ENCODE measurements at places on chromosomes 12 and 14. TPM values are rescaled to one million over a fixed set of nuclear protein-coding genes. Genes with fewer than 3 reads are reported as not detected.
A peak's percentile ranks its signal among the peaks of the same experiment; 100 is the strongest.

GRCh38 chr14:70602254-70602653, 1.8 kb upstream of the MED6 start:
- no peak for DNase-seq
- H3K36me3 ChIP-seq, result no peaks in the 10 kb centered on the region
- H3K4me3 ChIP-seq, result no peak overlapping the region
- H3K27ac ChIP-seq, result no peak overlapping the region

- no peak overlapping the region for H3K4me3 ChIP-seq
- H3K36me3 ChIP-seq, result no peaks in the 10 kb centered on the region
- H3K27ac ChIP-seq, result no peak overlapping the region
- H3K4me1 ChIP-seq, result no peaks in the 10 kb centered on the region
These were observed 5.9 kb downstream of the SDR9C7 start for GRCh38 chr12:56928262-56928661.

DNA sequence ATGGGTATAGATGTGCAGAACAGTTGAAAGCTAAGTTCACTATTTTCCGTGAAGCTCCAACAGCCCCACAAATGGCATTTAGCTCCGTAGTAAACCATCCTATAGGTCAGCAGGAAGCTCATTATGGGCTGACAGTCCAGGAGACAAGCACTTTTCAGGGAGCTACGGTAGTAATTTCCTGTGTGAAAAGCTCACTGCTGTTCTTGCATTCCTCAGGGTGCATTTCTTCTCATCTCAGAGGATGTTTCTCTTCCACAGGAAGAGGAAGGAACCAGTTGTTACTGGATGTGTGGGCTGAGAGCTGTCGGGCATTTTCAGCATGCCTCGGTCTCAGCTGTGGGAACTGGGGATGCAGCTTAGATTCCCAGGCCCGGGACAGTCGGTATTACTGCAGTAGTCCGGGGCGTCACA, 72.8 kb downstream of the GALNT4 start:
- no peaks in the 10 kb centered on the region for H3K36me3 ChIP-seq
- H3K27ac ChIP-seq, result peak overlapping the region; percentile 71
- DNase-seq, result peak; percentile 72

GRCh38 chr14:88430976-88431375, 45.5 kb downstream of the SPATA7 start:
- no peak overlapping the region for H3K27ac ChIP-seq
- no peak for DNase-seq
- H3K36me3 ChIP-seq, result no peaks in the 10 kb centered on the region
- no peak overlapping the region for H3K4me3 ChIP-seq

DNA sequence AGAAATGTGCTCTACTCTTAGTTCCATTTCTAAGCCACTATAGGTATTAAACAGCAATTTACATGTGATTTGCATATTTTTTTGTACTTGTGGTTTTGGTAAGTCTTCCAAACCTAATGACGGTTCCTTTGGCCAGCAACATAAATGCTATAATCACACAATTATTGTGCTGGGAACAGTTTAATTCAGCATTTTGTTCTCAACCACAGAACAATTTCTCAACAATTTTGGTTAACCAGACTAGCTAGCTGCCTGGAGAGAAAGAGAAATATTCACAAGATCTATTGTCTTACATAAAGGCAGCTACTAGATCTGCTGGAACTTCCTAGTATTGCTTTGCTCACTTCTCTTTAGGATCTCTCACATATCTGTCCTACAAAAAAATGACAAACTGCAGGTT, 265.3 kb downstream of the SOX5 start:
- H3K27me3 ChIP-seq, result no peaks in the 10 kb centered on the region
- no peaks in the 10 kb centered on the region for H3K4me1 ChIP-seq
- no peak overlapping the region for H3K27ac ChIP-seq
- H3K4me3 ChIP-seq, result no peak overlapping the region

DNA sequence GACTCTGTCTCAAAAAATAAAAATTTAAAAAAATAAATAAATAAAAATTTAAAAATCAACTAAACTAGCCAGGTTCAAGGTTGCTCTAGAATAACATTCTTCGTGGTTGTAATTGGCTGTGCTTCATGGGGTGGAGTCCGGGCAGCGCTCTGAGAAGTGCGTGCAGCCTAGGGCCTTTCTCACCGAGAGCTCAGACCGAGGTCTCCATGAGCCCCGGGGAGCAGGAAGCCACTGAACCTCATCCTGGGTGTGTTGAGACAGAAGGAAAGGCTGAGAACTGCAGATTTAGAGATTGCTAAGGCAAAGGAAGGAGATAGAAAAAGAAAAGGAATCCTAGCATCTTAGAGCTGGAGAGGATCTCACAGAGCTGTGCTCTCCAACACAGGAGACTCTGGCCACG, 14.7 kb downstream of the P2RX4 start:
- no peaks in the 10 kb centered on the region for H3K4me1 ChIP-seq
- no peak overlapping the region for H3K27ac ChIP-seq
- peaks cover 31% of the 10 kb centered on the region for H3K36me3 ChIP-seq
- DNase-seq, result no peak

DNA sequence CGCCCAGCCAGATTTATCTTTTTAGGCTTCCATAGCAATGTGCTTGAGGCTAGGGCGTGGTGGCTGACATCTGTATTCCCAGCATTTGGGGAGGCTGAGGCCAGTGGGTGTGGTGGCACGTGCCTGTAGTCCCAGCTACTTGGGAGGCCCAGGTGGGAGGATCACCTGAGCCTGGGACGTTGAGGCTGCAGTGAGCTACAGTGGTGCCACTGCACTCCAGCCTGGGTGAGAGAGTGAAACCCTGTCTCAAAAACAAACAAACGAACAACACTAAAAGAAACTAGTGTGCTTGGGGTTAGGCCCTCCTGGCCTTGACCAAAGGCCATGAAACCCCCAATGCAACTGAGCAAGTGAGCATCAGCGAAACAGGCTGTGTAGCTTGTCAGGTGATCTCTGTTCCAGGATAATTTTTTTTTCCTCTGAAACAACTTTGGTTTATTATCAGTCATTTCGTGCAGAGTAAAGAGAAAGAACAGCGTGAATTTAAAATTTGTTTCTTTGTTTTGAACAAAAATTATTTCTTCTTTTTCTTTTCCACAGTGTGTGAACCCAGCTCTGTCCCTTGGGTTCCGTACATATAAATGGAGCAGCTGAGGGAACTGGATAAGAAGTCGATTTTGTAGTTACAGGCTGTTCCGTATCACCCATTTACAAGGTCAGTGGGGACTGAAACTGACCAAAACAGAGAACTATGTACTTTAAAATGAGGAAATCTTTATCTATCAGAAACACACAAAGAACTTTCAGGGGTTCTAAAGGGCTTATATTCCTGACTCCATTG, 8.8 kb upstream of the TUBA1C start:
- H3K27me3 ChIP-seq, result no peaks in the 10 kb centered on the region
- no peak overlapping the region for H3K27ac ChIP-seq
- peaks cover 14% of the 10 kb centered on the region for H3K4me1 ChIP-seq
- H3K36me3 ChIP-seq, result no peaks in the 10 kb centered on the region
- DNase-seq, result no peak

- no peak overlapping the region for H3K27ac ChIP-seq
- H3K27me3 ChIP-seq, result no peaks in the 10 kb centered on the region
- no peaks in the 10 kb centered on the region for H3K36me3 ChIP-seq
- DNase-seq, result no peak
- H3K4me3 ChIP-seq, result no peak overlapping the region
These were observed 275.7 kb downstream of the CCDC59 start for GRCh38 chr12:82082501-82082900.

- H3K4me3 ChIP-seq, result no peak overlapping the region
- H3K27me3 ChIP-seq, result no peaks in the 10 kb centered on the region
- DNase-seq, result no peak
- no peak overlapping the region for H3K27ac ChIP-seq
- no peaks in the 10 kb centered on the region for H3K4me1 ChIP-seq
- no peaks in the 10 kb centered on the region for H3K36me3 ChIP-seq
These were observed 6.8 kb downstream of the GLIPR1 start for GRCh38 chr12:75487308-75487707.

DNA sequence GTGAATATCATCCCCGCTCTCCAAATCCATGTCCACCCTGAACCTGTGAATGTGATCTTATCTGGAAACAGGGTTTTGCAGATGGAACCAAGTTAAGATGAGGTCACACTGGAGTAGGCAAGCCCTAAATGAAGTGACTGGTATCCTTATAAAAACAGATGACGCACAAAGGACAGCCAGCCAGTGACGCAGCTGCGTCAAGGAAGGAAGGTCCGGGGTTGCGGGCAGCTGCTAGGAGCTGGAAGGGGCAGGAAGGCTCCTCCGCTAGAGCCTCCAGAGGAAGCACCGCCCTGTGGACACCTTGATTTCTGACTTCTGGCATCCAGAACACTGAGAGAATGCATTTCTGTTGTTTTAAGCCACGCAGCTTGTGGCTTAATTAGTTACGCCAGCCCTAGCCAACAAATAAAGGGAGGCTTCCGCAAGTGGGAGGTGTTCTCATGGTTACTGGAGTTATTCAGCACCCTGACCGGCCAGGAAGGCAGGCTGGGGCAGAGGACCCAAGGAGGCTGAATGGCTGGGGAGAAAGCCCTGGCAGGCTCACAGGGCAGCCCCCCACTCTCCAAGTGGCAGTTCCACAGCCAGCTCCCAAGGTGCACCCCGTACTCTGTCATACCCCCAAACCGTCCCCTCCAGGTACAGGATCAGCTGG, 127.6 kb upstream of the NCOR2 start:
- DNase-seq, result peak; percentile 86
- H3K27ac ChIP-seq, result peak overlapping the region; percentile 48
- H3K36me3 ChIP-seq, result no peaks in the 10 kb centered on the region
- H3K4me1 ChIP-seq, result peaks cover 36% of the 10 kb centered on the region
- H3K27me3 ChIP-seq, result no peaks in the 10 kb centered on the region

CMTM5 gene
- not detected for total RNA-seq

RD3L gene
- total RNA-seq, result 7.6 TPM

All from right atrium auricular region (tissue), 2 donors.